Hindlimb muscle (tissue), 1 donor: ENCODE measurements at places on chromosomes 11 and 22.

DNA sequence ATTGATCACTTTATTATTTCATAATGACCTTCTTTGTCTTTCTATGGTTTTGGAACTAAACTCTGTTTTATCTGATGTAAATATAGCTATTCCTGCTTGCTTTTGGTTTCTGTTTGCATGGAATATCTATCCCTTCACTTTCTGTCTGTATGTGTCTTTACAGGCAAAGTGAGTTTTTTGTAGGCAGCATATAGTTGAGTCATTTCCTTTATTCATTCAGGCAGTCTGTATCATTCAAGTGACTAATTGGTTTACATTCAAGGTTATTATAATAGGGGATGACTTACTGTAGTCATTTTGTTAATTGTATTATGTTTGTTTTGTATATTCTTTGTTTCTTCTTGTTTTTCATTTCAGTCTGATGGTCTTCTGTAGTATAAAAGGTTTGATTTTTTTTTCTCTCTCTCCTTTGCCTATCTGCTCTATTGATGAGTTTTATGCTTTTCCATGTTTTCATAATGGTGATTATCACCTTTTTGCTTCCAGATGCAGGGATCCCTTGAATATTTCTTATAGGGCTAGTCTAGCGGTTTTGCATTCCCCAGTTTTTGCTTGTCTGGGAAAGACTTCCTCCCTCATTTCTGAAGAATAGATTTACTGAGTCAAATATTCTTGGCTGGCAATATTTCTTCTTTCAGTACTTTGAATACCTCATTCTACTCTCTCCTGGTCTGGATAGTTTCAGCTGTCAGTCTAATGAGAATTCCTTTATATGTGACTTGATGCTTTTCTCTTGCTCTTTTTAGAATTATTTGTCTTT is 50.4 kb downstream of the GDPD4 start:
- no peak for DNase-seq

DNA sequence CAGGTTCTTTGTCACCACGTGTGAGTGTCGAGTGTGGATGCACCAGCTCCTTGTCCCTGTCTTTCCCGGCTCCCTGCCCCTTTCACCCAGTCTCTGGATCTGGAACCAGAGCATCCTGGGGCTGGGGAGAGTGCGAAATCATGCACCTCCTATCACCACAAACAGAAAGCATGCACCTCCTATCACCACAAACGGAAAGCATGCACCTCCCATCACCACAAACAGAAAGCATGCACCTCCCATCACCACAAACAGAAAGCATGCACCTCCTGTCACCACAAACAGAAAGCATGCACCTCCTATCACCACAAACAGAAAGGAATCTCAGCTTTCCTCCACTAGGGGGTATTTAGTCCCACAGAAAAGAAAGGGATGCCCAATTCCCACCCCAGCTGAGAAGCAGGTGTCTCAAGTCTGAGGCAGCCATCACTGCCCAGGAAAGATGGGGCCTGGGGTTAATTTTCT is 5.9 kb upstream of the GLB1L3 start:
- DNase-seq, result no peak

- DNase-seq, result peak; percentile 50
Observed at GRCh38 chr11:122981388-122982264, at the start of gene BSX. Gene BSX (minus strand): TSS chr11:122981834. CDS start chr11:122981671, 163 bp downstream.

DNA sequence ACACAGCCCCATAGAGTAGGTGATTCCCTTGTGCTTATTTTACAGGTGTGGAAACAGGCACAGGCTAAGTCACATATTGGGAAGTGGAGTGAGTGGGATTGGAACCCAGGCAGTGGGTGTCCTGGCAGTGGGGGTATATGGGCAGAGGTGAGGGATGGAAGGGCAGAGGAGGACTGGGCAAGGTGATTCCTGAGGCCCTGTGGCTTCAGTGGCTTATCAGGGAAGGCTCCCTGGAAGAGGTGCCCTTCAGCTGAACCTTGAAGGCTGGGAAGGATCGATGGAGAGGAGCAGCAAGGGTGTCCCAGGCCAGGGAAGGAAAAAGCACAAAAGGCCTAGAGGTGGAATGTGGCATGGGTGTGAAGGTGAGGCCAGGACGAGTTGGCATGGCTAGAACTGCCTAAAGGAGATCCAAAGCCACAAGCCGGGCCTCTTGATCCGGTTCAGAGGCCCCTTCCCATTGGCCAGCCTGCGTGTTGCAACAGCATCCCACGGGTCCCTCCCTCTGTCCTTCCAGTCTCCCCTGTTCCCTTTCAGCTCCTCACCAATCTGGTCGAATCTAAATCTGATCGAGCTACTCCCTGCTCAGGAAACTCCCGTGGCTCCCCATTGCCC is 41.7 kb downstream of the MCM5 start:
- DNase-seq, result no peak

DNA sequence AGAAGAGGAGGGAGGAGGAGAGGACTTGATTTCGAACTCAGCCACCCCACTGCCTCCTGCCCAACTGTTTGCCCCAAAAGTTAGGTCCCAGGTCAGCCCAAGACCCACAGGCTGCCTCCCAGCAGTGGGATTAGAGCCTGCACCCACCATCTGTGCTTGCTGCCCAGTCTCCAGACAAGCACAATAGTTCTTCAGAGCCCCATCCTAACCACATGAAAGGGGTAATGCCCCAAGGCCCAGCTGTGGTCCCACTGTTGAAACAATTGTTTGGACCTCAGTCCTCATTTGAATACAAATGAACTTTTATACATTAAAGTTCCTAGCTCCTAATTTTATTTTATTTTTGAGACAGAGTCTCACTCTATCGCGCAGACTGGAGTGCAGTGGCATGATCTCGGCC is 5.4 kb upstream of the VPS51 start:
- DNase-seq, result no peak

DNA sequence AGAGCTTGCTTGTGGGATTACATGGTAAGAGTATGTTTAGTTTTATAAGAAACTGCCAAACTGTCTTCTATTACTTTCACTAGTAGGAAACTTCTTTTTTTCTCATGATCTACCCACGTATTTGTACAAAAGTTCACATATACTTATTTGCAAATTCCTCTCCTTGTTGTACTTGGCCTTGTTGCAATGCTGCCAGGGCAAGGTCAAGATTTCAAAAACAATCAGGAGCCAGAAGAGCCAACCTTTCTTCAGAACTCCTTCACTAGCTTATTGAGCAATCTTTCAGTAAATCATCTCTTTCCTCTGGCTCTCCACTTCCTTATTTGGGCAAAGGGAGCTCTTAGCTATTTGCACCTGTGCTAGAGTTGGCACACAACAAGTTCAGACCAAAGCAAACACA is 9.7 kb downstream of the SRSF8 start:
- DNase-seq, result no peak

- no peak for DNase-seq
Observed at GRCh38 chr11:17719938-17720795, 796 bp downstream of the MYOD1 start.

DNA sequence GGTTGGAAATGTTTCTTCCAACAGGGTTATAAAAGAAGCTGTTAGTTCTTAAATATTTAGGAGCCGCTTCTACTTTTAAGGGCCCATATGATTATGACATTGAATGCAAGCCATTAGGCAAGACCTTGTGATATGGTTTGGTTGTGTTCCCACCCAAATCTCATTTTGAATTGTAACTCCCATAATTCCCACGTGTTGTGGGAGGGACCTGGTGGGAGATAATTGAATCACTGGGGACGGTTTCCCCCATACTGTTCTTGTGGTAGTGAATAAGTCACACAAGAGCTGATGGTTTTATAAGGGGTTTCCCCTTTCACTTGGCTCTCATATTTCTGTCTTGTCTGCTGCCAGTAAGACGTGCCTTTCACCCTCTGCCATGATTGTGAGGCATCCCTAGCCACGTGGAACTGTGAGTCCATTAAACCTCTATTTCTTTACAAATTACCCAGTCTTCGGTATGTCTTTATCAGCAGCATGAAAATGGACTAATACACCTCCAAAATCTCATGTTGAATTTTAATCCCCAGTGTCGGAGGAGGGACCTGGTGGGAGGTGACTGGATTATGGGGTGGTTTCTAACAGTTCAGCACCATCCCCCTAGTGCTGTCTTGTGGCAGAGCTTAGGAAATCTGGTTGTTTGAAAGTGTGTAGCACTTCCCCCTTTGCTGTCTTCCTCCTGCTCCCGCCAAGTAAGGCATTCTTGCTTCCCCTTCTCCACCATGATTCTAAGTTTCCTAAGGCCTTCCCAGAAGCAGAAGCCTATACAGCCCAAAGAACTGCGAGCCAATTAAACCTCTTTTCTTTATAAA is 4.3 kb downstream of the CD59 start:
- DNase-seq, result no peak

DNA sequence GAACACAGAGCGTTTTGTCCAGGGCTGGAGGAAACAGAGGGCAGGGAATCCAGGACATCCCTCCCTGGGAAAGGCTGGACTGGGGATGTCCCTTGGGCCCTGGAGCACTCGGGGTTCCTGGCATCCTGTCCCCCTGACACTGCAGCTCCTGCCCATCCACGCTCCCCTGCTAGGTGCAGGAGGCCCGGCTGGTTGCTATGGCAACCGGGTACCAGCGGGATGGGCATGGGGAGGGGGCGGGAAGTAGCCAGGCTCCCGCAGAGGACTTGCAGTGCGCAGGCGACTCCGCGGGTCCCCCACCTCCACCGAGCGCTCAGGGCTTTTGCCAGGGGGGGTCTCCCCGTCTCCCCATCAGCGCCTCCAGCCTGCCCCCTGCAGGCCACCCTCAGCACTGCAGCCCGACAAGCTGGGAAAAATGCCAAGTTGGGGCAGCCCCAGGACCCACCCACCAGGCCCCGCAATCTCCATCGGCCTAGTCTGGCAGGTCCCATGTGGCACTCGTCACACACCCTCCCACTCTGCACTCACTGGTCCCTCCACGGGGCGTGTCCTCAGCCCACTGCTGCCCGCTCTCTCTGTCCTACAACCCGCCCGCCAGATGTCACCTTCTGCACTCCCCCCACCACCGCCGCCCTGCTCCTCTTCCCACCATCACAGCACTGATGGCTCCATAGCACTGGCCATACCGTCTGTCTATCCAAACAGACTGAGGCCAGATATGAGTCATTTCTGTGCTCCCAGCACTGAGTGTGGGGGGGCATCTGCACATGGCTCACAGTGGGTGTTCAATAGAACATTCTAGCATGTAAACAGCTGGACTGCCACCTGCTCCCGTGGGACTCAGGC is 31.5 kb downstream of the KIAA0930 start:
- DNase-seq, result no peak

DNA sequence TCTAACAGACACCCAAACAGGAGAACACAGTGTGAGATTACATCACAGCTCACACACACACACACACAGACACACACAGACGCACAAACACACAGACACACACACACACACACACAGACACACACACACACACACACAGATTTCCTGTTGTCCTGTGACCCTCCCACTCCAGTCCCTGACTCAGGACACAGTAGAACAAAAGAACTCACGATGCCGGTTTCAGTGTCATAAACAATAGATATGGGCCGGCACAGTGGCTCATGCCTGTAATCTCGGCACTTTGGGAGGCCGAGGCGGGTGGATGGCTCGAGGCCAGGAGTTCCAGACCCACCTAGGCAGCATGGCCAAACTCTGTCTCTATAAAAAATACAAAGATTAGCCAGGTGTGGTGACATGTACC is 13.8 kb upstream of the KAT5 start:
- no peak for DNase-seq

DNA sequence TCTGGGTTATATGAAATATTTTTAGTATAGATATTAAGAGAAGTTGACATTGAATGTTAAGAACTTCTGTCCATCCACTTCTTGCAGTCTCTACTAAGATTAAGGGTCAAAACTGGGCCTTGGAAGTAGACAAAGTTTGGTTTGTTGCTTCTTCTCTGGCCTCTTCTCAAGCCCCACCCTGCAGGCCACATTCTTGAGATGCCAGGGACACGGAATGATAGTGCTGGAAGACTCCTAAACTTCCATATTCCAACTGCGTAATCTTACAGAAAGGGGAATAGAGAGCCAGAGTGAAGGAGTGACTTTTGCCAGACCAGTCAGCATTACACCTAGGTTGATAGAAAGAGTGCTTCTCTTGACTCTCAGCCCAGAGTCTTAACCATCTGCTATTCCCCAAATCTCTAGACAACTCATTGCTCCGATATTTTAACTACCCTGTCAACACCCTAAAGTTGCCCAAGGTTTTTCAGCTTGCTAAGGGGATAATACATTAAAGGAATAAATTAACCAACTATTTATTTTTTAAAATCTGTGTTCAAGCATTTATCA is 136.4 kb upstream of the SYN3 start:
- no peak for DNase-seq

- no peak for DNase-seq
Observed at GRCh38 chr11:7677071-7677470, 3.8 kb upstream of the CYB5R2 start.

DNA sequence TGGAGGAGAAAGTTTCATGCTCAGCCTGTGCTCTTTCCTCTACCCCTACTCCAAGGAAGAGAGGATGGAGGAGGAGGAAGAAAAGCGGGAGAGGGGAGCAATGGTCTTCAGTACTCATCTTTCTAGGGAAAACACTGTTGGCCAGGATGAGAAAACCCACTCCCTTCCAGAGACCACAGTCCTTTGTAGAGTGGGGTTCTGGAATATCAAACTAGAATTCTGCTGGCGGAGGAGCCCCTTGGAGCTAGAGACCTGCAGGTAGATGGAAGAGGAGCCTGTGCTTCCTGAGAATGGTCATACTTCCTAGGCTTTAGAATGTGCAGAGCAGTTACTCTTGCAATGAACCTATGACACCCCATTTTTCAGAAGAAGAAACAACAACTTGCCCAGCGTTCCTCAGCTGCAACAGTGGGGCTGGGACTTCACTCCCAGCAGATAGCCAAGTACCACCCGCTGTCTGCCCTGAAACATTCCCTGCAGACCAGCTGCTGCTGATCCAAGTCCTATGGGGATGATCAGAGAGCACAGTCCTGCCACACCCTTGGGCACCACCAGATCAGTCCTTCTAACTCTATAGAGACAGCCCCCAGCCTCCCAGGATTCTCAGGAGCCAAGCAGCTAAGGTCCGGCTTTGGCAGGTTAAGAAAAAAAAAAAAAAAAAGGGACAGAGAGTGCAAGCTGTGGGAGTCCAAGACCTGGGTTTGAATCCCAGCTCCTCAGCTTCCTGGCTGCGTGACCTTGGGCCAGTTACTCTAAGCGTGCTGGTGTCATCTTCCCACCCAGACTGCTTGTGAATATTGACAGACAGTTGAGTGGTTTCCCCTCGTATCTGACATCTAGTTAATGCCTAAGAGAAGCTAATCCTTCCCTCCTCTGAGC is 664 bp downstream of the PTGDR2 start:
- DNase-seq, result no peak

- DNase-seq, result no peak
Observed at GRCh38 chr11:44509296-44509695, 56.2 kb upstream of the CD82 start.

DNA sequence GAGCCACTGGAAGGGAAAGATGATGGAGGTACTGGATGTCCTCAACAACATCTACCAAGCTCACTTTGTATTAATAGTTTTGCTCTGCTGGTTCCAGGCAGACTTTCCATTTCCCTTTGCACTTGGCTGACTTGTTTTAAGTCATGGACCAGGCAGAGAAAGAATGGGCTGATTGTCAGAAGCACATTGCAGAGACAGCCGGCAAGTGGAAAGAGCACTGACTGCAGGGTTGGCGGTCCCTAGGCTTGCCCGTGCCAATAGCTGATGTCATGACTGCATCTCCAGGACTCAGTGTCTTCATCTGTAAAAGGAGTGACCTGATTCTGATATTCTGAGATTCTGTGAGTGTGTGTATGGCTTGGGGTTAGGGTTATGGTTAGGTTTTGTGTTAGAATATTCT is 20.9 kb upstream of the NNMT start:
- peak; percentile 58 for DNase-seq

- no peak for DNase-seq
Observed at GRCh38 chr22:23800297-23801237, 13.8 kb downstream of the SMARCB1 start.
